Fibroblast of skin of left biceps (primary cell): ENCODE measurements at places on chromosomes 4 and X.

DNA sequence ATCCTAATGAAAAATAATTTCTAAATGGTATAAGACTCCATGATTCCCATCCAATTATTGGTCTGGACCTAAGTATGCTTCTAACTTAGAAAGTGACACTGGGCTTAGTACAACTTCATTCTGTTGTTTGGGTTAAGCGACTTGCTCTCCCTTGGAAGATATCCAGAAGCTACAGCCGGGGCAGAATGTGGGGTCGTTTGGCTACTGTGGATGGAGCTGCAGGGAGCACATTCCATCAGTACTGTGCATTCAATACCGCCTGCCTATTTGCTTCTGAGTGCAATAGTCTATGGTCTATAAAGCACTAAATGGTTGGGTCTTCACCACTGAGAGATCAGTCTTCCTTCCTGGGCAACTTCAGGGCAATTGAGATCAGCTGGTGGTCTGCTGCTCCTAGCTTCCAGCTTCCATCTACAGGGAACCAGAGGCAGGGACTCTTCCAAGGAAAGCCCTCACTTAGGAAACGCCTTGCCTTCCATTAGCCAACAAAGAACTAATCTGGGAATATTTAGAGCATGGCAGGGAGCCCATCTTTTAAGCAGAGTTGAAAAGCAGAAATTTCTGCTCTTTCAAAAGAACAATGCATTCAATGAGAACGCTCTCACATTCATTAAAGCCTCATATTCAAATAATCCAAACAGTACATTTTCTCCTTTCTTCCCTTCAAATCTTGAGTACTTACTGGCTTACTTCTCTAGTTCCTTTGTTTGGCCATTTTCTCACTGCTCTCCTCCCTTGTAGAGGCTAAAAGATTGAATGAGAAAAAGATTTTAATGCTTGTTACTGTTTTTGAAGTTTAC, 1049.9 kb upstream of the TENM3 start:
- no peak for DNase-seq

GRCh38 chrX:29315931-29316330, 728.7 kb downstream of the IL1RAPL1 start:
- no peak for DNase-seq

DNA sequence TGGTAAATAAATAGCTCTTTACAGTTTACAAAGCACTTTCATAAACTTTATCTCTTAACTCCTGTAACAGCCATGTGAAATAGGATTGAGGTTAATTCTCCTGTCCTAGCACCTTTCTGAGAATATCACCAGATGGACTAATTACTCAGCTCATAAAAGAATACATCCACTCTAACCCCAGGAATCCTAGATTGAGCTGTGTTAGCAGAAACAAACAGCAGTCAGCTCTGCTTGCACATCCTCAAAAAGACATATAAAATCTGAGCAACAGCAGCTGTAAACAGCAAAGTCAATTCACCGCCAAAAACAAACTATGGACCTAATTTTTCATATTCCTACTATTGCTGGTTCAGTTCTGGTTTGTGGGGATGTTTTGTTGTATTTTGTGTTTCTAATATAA, 182.8 kb downstream of the QDPR start:
- DNase-seq, result no peak

DNA sequence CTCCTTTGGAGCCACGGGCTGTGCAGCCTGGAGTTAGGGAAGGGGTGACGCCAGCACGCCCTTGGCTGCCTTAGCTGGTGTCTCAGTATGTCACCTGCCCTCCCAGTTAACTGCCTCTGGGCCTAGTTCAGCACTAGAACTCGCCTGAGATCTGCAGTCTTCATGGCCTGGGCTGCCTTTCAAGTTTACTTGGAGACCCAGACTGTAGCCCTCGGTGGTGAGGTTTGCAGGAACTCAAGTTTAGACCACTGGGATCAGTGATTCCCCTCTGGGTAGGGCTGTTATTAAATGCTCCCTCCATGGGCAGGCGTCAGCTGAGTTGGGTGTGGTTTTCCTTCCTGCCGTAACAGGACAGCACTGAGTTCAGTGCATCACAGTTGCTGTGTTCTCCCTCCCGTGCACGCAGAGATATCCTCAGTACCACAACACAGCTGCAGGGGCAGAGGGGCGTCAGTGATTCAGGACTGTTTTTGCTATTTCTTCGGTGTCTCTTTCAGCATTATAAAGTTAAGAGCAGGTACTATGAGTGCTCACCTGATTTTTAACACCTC, 30.5 kb downstream of the PLAC8 start:
- no peak for DNase-seq

DNA sequence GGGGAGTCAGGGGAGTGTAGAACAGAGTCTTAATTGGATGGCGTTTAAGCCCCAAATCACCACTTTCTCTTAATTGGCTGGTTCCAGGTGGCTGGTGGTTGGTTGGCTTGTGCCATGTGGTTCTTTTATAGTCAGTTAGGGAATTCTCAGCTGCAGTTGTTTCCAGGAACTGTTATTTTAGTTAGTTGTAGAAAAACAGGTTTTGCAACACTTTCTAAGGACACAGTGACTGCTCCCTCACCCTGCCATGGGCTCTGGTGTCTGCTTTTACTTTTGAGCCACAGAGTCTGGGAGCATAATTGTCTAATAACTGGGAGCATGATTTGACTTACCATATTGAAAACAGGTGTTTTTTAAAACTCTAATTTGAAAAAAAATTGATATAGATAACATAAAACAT, 75.8 kb upstream of the PCDH18 start:
- no peak for DNase-seq

DNA sequence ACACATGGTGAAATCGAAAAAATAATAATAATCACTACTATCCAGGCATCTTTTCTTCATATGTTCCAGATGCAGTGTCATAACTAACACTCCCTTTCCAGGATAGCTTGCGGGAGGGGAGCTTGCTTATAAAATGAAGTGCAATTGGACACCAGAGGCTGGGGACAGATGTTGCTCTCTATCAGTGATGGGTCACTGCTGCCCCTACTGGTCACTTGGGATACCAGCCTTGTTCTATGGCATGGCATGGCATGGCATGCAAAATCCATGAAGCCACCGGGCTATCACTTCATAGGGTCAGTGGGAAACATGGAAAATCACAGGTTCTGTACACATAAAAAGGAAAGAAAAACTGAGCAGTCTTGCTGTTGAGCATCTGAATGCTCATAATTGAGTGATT, 168.1 kb downstream of the GLRA2 start:
- no peak for DNase-seq

- no peak for DNase-seq
Measured at GRCh38 chrX:136714626-136715599, 65.8 kb downstream of the ARHGEF6 start.
